ENCODE measurements at places on chromosomes 16 and 17.

DNA sequence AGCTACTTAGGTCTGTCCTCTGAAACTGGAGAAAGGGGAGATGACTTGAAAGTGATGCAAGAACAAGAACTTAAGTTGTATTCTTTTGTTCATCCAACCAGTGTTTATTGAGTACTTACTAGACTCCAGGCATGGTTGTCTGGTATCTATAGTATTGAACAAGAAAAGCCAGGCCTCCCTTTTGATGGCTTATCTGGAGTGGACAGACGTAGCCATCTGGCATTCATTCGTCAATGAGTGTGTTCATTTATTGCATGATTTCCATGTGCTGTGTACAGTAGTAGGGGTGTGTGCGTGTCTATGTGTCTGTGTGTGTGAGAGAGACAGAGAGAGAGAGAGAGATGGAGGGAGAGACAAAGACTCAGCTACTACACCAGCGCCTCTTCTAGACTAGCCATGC, 9.2 kb downstream of the ABAT start:
- no peak for DNase-seq

DNA sequence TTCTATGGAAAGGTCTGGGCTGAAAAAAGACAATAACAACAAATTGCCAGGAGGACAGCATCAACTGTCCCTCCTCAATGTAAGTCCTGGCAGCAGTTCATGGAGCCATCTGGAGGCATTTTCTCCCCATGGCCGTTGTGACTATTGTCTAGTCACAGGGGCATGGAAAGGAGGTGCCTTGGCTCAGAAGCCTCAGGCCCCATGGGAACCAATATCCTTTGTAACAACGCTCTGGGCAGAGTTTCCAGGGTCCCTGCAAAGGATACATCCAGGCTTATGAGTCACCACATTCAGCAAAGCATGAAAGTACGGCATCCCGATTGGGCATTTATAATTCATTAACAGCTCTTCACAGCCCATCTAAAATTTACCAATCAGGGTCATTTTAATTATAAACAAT, 85.2 kb downstream of the GLG1 start:
- peak; percentile 49 for DNase-seq

- DNase-seq = no peak
Observed at GRCh38 chr16:8832717-8833105, 35.1 kb downstream of the PMM2 start.

DNA sequence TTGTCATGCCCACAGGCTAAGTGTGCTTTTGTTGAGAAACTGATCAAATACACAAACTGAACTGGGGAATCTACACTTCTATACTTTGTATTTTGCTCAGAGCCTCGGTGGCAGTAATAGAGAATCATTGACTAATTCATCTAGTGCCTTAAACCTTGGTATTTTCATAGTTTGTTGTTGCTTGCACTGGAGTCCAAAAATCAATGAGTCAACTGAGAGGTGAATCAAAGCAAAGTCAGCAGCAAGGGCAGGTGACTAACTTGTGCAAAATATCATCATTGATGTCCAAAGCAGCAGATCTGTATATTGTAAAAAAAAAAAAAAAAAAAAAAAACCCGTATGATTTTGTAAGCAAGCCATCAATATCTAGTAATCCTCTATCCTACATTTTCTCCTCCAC, 296.4 kb downstream of the MAP2K6 start:
- DNase-seq = peak; percentile 13

DNA sequence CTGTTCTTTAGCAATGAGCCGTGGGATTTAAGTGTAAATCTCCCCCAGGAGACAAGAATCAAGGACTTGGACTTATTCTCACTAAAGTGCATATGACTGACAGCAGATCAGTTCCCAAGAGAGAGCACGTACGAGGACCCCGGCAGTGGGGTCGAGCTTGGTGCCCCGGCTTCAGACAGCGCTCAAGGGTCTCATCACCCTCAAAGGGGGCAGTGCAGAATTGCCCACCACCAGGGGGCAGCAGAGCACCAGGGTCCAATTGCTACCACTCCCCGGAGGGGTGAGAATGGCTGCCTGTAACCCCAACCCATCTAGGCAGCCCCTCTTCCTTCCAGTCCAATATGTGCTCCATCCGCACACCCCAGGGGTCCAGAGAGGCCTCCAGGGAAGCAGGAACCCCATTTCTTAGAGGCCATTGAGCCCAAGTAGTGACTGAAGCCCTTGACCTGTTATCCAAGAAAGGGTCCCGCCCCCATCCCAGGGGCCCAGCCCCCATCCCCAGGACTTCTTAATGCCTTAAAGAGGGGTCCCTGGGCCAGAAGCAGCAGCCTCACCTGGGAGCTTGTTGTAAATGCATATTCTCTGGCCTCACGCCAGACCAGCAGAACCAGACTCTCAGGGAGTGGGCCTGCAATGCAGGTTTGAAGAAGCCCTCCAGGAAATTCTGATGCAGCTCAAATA, 86.1 kb downstream of the ZDHHC7 start:
- peak; percentile 38 for DNase-seq

GRCh38 chr17:68800751-68801150, 154.4 kb downstream of the ABCA8 start:
- DNase-seq = peak; percentile 78

GRCh38 chr16:86471896-86472295, 38.4 kb upstream of the FOXF1 start:
- DNase-seq = no peak

GRCh38 chr17:77692571-77693161, 265.8 kb upstream of the TNRC6C start:
- peak; percentile 52 for DNase-seq

GRCh38 chr17:5210091-5210490, 18.4 kb upstream of the ZNF594 start:
- no peak for DNase-seq

DNA sequence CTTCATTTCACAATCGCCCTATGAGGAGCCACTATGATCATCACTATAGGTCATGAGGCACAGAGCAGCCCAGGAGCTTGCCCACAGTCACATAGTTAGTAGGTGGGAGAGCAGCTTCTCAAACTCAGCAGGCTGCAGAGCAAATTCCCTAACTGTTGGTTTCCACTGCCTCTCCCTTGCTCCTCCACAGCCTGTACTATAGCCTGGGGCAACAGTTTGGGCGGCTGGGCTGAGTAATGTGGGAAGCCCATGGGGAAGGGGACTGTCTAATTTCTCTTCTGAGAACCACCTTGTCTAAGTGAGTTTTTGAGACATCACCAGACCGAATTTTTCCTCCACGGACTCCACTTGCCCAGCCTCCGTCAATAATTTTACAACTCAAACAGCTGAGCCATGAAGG, 73.4 kb upstream of the GPR139 start:
- DNase-seq = no peak

DNA sequence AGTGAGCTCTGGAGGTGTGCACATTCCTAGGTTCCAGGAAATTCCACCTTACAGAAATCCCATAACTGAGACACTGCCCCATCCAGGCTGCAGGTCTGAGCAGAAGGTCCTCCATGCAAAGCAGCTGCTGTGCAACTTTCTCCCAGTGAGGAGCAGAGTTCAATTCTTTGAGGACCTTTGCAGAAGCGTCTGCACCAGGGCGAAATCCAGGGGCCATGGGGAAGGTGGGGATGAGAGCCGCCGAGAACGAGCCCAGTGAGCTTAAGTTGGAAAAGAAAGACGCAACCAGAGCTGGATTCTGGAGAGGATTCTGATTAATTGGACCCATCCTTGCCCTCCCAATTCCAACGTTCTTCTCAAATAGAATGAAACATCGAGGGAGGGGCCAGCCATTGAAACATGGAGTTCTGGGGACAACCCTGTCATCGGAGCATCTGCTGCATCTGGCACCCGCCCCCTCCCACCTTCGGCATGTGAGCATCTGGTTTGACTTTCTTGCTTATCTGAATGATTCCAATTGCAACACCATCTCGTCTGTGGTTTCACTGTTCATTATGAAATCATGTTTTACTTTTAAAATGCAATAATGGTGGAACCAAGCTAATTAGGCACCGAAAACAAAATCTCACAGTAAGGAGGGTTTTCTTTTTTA, 190.6 kb upstream of the FOXF1 start:
- DNase-seq = no peak

DNA sequence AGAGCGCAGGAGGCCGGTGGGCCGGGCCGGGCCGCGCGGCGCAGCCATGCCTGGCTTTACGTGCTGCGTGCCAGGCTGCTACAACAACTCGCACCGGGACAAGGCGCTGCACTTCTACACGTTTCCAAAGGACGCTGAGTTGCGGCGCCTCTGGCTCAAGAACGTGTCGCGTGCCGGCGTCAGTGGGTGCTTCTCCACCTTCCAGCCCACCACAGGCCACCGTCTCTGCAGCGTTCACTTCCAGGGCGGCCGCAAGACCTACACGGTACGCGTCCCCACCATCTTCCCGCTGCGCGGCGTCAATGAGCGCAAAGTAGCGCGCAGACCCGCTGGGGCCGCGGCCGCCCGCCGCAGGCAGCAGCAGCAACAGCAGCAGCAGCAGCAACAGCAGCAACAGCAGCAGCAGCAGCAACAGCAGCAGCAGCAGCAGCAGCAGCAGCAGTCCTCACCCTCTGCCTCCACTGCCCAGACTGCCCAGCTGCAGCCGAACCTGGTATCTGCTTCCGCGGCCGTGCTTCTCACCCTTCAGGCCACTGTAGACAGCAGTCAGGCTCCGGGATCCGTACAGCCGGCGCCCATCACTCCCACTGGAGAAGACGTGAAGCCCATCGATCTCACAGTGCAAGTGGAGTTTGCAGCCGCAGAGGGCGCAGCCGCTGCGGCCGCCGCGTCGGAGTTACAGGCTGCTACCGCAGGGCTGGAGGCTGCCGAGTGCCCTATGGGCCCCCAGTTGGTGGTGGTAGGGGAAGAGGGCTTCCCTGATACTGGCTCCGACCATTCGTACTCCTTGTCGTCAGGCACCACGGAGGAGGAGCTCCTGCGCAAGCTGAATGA, 606 bp downstream of the THAP11 start:
- peak; percentile 66 for DNase-seq

GRCh38 chr16:14434860-14435259, 195.2 kb downstream of the PARN start:
- DNase-seq = no peak

DNA sequence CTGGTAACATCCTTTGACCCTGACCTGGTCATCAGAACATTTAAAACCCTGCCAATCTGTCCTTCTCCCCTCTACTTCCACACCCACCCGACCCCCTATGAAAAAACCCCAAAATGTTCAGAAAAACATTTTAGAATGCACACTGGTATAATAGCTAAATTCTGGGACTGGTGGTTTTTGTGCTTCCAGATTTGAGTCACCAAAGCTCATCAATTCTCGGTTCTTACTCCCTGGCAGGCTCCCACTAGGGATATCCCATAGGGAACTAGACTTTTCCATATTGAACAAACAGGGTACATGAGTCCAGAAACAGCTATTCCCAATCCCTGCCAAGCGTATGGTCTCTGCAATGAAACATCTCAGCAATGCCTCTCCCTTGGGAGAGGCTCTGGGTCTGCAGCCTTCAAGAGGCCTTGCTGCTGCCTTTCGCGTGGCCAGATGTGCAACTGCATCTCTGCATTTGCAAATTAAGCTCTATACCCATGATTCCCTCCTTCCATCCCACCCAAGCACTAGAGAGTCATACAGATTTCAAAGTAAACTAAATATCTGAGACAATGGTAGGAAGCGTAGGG, 67.7 kb downstream of the SMG6 start:
- peak; percentile 80 for DNase-seq

- no peak for DNase-seq
Observed at GRCh38 chr17:50976951-50977472, 110.9 kb upstream of the TOB1 start.

GRCh38 chr17:62679866-62680377, 52.5 kb downstream of the MRC2 start:
- DNase-seq = no peak

GRCh38 chr17:70172923-70173322, 3.6 kb downstream of the KCNJ2 start:
- DNase-seq = peak; percentile 54

DNA sequence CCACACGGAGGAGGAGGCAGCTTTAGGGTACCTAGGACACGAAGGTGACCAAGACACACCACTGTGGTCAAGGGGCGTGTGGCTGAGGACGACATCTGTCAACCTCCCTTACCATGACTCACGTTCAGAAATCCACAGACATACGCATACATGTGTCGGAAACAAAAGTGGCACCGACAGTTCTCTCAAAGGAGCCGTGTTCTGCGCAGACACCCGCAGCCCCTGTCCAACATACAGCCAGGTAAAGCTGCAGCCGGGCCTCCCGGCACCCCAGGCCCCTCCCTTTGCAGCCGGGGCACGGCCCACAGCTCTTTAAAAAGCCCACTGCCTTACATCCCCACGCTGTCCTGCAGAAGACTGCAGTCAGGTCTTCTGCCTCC, 40.5 kb upstream of the KLHDC4 start:
- peak; percentile 26 for DNase-seq

DNA sequence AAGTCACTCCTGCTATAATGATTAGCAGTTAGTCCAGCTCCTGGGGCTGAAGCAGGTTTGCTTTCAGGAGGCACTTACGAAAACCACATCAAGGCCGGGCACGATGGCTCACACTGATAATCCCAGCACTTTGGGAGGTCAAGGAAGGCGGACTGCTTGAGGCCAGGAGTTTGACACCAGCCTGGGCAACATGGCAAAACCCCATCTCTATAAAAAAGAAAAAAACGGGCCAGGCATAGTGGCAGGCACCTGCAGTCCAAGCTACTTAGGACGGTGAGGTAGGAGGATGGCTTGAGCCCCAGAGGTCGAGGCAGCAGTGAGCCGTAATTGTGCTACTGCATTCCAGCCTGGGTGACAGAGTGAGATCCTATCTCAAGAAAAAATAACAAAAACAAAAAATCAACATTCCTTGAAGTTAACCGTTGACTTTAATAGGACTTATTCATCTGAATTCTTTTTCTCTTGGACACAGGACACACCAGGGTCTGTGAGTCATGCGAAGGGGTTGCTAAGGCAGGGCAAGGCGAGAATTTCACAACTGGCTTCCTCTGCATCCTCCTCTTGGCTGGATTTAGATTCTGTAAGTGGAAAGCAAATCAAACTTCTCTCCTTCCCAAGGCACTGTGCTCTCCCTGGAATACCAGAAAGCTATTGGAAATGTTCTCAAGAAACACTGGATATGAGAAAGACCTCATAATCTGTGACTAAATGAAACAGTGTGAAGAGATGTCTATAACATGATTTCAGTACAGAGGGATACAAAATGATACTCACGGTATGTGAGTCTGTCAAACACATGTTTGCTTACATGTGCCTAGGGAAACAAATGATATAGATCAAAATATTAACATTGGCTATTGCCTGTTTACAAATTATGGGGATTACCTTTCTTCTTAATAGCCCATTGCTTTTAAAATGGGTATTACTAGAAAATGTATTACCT, 99.5 kb downstream of the SYCE1L start:
- peak; percentile 93 for DNase-seq

All from cardiac fibroblast (primary cell).